Stimulated activated CD4-positive, alpha-beta T cell treated with anti-CD3 and anti-CD28 coated beads, Interleukin-15, amount 100 ng/mL, for 48 hours (primary cell): ENCODE measurements at places on chromosomes 16 and 17.

GRCh38 chr16:68605746-68606145 lies 39.4 kb upstream of the CDH3 start:
- DNase-seq, result no peak

GRCh38 chr16:2795395-2796143 lies 2.7 kb upstream of the PRSS41 start:
- no peak for DNase-seq

- no peak for DNase-seq
Observed at GRCh38 chr17:75153780-75154194, 525 bp downstream of the JPT1 start.

- no peak for DNase-seq
Observed at GRCh38 chr16:3020247-3020603, at the start of gene TNFRSF12A. TNFRSF12A (plus strand) TSS chr16:3020368; CDS start chr16:3020398, 30 bp downstream.

DNA sequence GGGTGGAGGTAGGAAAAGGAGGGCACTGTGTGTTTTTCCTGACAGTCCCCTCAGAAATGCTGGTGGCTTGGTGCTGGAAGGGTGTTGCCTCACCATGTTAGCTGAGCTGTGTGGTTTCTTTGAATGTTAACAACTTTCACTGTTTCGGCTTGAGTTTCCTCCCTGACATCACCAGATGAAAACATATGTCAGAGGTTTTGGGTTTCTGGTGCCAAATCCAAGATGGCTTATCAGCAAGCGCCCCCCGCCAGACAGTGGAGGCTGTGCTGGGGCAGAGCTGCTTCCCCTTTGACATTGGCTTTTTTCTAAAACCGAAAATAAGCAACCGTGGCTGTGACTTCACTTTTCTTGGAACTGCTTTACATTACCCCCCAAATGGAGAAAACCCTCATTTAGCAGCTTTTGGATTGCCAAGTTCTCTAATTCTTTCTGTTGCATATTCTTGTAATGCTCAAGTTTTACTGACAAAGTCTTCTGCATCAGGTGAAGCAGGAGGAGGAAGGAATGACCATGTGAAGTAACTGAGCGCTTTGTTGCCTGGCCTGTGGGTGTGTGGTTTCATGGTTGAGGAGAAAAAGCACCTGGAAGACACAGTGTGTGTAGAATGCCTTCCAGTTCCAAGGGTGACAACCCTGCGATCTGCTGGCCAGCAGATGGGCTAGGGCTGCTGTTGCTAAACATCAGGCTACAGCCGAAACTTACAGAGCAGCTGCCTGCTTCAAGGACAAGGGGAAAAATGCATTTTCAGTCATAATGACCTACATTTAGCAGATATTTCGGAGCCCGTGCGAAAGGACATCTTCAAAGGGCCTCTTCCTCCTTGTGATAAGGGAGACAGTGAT lies 9.7 kb downstream of the RMI2 start:
- DNase-seq, result peak; percentile 75

DNA sequence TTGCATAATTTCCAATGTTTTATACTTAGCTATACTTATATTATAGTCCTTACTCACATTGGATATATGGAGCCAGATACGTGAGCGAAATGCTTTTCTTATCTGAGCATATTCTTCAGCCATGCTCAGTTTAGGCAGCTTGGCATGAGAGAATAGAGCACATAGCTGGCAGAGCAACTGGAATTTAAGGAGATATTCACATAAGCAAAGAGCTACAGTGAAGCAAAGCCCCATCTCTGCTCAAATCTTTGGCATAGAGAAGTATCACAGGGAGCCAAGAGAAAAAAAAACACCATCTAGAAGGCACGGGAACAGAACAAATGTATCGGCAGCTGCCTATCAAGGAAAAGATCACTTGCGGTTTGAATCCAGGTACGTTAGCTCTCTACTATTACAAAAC lies 734.2 kb upstream of the KIF2B start:
- DNase-seq, result no peak

- DNase-seq, result no peak
Observed at GRCh38 chr17:13346592-13346991, 255.1 kb downstream of the HS3ST3A1 start.

GRCh38 chr16:24409045-24409444 lies 130.3 kb upstream of the RBBP6 start:
- no peak for DNase-seq

- no peak for DNase-seq
Observed at GRCh38 chr16:66515596-66516508, 34.1 kb downstream of the TK2 start.

DNA sequence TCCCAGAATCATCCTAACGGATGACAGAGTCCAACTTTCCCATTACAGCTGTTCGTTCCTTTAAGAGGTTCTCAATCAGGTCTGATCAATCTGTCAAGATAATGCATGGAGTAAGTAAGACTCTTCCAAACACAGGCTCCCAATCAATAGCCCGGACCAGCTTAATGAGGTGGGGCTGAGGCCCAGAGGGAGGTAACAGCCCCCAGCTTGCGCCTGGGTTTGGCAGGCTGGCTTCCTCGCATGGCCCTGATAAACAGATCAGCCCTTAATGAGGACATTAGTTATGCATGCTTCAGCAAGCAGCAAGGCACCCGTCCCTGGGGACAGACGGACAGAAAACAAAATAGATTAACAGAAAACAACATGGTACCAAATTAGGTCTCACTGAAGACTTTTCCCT lies 145.7 kb downstream of the ZFHX3 start:
- DNase-seq, result no peak

GRCh38 chr17:1002412-1002753 lies 5.5 kb downstream of the TIMM22 start:
- no peak for DNase-seq

- no peak for DNase-seq
Observed at GRCh38 chr17:14297161-14297851, 3.6 kb upstream of the HS3ST3B1 start.

- DNase-seq, result no peak
Observed at GRCh38 chr17:6191405-6192324, 121.5 kb downstream of the WSCD1 start.

- no peak for DNase-seq
Observed at GRCh38 chr17:8468980-8469379, 33.3 kb downstream of the NDEL1 start.

GRCh38 chr16:23288209-23288608 lies 13.9 kb upstream of the SCNN1B start:
- no peak for DNase-seq

- DNase-seq, result no peak
Observed at GRCh38 chr17:68578236-68578635, 22.9 kb downstream of the FAM20A start.

- no peak for DNase-seq
Observed at GRCh38 chr16:85036236-85037049, 8.8 kb downstream of the KIAA0513 start.

DNA sequence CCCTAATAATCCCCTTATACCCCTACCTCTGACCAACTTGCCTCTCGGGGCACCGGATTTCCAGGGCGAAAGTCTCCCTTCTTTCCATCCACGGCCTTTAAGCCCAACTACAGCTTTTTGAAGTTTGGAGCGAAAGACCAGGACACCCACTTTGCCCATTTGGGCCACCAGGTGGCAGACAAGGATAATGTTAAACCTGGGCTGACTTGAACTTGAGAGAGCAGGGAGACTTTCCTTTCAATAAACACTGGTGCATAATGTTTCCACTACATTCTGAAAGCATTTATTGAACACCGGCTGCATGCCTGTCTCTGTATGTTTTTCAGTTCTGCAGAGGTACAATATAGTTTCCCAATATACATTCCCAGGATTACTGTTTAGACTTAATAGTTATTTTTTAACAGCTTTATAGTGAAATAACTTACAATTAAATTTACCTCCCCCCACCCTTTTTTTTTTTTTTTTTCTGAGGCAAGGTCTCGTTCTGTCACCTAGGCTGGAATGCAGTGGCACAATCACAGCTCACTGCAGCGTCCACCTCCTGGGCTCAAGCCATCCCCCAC lies 6.9 kb upstream of the CES3 start:
- peak; percentile 71 for DNase-seq

DNA sequence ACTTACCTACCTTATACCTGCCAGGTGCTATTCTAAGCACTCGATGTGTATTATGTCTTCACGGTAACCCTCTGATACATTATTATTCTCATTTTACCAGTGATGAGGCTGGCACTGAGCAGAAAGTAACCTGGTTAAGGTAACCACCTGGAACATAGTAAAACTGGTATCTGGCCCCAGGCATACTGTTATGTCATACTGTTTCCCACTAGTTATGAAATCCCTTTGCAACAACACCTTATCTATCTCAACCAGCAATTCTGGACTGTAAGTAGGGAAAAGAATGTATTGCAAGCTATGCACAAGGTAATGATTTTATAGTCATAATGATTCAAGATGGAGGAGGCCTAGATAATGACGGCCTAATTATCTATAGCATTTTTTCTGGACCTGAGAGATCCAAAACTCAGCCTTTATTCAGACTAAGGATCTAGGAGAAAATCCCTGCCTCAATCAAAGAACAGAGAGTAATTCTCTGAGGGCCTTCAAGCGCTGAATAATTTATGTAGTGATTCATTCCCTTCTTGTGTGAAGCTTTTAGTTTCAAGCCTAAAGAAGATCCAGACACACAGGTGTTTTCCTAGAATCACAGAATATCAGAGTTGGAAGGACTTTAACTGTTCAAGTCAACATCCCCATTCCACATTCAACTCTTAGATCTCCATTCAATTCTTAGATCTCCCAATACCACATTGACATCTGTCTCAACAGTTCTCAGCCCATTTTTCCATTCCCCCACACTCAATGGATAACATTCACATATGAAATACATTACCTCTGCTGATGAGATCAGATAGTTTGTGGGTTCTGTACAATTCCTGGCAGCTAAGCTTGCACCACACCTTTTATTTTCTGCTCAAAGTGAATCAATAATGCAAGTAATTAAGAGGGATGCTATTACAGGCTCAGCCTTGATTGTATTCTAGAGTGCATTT lies 14.9 kb upstream of the MMD start:
- no peak for DNase-seq

DNA sequence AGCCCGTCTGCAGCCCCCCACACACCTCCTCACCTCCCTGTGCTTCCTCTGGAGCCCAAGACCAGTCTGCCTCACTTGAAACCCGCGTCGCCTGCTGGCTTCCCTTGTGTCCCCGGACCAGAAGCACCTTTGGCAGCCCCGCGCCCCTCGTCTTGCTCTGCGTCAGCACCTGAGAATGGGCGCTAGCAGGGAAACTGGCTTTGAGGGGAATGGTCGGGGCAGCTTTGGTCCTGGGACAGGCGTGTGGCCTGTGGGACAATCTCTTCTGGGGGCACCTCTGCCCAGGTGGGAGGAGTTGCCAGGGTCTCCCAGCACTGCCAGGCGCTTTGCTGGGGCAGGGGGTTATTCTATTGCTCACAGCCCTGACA lies 3.6 kb upstream of the MAFG start:
- DNase-seq, result no peak
